ENCODE measurements at places on chromosomes 16 and 17.

- DNase-seq, result no peak
Measured at GRCh38 chr16:47872225-47872624, 283.6 kb downstream of the ABCC12 start.

- DNase-seq, result no peak
Measured at GRCh38 chr17:15931394-15931793, 13.5 kb upstream of the ADORA2B start.

GRCh38 chr17:44005527-44006271 is 1.3 kb downstream of the NAGS start:
- no peak for DNase-seq

DNA sequence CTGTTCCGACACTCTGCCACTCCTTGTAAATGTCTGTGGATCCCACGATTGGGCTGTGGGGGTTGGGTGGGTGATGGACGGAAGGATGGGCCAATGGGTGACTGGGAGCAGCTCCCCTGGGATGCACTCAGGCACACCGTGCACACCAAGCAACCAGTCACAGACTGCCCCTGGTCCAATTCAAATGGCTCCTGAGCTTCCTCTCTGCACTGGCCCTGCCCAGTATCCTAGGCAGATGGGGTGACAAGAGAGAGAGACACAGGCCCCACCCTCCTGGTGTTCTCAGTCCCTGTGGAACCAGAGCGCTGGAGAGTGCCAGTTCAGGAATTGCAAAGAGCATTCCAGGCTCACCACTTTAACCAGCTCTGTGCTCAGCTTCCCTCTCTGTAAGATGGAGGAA is 32.8 kb downstream of the BEAN1 start:
- DNase-seq, result no peak

GRCh38 chr17:1164935-1165556 is 14.7 kb downstream of the ABR start:
- DNase-seq, result no peak
